ENCODE measurements at places on chromosomes 5 and 9. TPM values are rescaled to one million over a fixed set of nuclear protein-coding genes. Genes with fewer than 3 reads are reported as not detected.

GRCh38 chr9:109831998-109832658, 52.1 kb downstream of the PALM2AKAP2 start:
- no peak overlapping the region for H3K4me3 ChIP-seq
- DNase-seq = no peak
- no peaks in the 10 kb centered on the region for H3K36me3 ChIP-seq
- no peak overlapping the region for H3K27ac ChIP-seq

Gene HACD4
- 6.5 TPM for total RNA-seq

- no peaks in the 10 kb centered on the region for H3K4me1 ChIP-seq
- DNase-seq = peak; percentile 16
- H3K36me3 ChIP-seq = no peaks in the 10 kb centered on the region
- H3K27me3 ChIP-seq = peaks cover 5% of the 10 kb centered on the region
- no peak overlapping the region for H3K4me3 ChIP-seq
Measured at GRCh38 chr9:2859776-2860379, 16.0 kb upstream of the PUM3 start.

GRCh38 chr5:148760945-148761638, 65.3 kb upstream of the ADRB2 start:
- no peaks in the 10 kb centered on the region for H3K27me3 ChIP-seq
- DNase-seq = no peak
- H3K27ac ChIP-seq = no peak overlapping the region
- no peaks in the 10 kb centered on the region for H3K36me3 ChIP-seq

Gene OSMR
- total RNA-seq = not detected

- no peak for DNase-seq
- no peaks in the 10 kb centered on the region for H3K4me1 ChIP-seq
- H3K27ac ChIP-seq = no peak overlapping the region
Measured at GRCh38 chr5:12947379-12947778, 997.1 kb downstream of the DNAH5 start.

All from CD4-positive, alpha-beta T cell (primary cell).